SIG-M5 (cell line): ENCODE measurements at places on chromosomes 3 and 15.

GRCh38 chr3:110070161-110070916 is 733.0 kb upstream of the DPPA4 start:
- no peak for DNase-seq

DNA sequence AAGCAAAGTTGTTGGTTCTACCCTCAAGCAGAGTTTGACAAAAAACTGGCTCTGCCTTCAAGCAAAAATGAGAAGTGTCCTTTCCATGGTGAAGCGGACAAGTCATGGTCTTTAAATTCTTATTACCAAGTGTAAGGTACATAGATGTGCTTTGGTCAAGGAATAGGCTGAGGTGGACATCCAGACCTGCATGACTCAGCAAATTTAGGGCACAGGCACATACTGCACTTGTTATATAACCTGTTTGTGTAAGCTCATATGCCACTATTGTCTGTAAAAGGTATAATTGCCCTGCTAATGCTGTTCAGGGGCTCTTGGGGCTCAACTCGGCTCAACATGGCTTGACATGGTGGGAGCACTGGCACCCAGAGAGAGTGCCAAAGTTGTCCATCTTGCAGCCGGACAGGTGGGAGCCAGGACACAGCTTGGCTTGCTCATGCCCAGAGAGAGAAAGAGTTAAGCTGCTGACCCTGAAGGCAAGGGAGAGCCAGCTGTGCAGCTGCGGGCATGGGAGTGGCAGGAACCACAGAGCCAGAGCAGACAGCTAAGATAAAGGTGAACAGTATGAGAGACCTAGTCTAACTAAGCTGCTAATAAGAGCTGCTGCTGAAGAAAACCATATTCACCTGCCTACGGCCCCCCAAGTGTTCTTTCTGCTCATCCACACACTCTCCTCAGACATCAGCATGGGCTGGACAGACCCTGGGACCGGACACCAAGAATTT is 17.7 kb downstream of the MCCC1 start:
- no peak for DNase-seq

GRCh38 chr3:11769704-11770476 is 76.8 kb downstream of the TAMM41 start:
- no peak for DNase-seq

- no peak for DNase-seq
Measured at GRCh38 chr3:172914854-172915253, 164.3 kb downstream of the ECT2 start.

- no peak for DNase-seq
Measured at GRCh38 chr15:56469483-56469882, 4.5 kb upstream of the MNS1 start.
